Bronchial epithelial cell (primary cell): ENCODE measurements at places on chromosomes 12 and 14.

DNA sequence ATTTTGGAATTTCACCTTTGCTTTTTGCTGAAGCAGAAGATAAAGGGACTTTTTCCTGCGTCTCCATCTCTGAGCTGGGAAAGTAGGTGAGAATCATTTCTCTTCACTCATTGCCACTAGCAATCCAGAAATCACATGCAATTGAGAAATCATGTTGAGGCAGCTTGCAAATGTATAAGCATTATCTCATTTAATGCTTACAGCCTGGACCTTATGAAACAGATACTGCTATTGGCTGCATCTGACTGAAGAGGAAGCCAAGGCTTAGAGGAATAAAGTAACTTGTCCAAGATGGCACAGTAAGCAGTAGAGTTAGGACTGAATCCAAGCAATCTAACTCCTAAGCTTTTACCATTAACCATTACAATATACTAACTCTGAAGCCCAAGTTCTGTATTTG lies 122.4 kb downstream of the FIGNL2 start:
- no peak for DNase-seq

DNA sequence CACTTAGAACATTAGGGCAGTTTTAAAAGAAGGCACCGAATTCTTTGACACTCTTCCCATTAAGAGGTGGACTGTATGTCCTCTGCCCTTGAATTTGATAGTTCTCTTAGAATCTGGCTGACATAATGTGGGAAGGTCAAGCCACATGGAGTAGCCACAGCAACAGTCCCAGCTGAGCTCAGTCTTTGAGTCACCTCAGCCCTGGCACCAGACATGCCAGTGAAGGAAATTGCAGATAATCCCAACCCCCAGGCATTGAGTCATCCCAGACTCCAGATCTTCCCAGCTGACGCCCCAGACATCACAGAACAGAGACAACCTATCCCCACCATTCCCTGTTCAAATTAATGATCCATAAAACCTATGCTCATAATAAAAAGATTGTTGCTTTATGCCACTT lies 83.4 kb downstream of the GTF2A1 start:
- DNase-seq: peak; percentile 84

DNA sequence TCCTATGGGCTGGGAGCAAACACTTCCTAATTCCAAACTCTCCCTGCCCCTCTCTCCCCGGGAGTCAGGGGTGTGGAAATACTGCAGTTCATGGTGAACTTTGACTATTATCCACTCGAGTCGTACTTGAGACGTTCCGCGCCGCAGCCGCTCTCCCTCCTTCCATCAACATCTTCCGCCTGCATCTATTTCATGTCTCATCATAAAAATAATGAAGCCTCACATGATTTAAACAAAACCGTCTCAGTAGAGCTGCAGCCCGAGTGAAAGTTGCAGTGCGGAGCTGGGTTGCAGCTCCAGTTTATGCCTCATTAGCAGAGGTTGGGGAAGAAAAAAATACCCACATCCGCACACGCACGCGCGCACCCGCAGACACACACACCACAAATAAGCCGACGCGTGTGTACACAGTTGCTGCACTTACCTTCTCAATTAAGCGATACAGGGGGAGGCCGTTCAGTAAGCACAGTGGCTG lies 283 bp downstream of the LMO3 start:
- peak; percentile 43 for DNase-seq

DNA sequence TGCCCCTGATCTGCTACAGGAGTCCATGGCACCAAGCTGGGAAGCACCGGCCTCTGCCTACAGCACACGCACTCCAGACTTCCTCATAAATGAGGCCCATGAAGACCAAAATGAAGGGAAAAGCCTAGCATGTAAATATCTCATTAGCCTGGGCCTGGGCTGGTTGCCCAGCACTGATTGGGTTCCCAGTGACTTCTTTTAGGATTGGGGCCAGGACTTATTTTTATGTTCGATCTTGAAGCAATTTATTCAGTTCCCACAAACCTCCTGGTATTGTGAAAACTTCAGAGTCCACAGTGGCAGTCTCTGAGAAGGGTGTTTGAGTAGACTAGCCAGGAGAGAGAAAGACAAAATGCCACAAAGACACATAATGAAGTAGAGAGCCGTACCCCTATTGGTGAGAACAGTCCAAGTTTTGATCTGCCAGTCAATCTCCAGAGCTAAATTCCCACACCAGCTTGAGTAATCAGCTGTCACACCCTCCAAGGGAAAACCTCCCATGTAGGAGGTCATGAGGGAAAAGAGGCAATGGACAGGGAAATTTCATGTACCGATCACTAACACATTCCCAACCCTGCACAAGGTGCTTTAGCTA lies 78.2 kb downstream of the PHLDA1 start:
- peak; percentile 67 for DNase-seq

DNA sequence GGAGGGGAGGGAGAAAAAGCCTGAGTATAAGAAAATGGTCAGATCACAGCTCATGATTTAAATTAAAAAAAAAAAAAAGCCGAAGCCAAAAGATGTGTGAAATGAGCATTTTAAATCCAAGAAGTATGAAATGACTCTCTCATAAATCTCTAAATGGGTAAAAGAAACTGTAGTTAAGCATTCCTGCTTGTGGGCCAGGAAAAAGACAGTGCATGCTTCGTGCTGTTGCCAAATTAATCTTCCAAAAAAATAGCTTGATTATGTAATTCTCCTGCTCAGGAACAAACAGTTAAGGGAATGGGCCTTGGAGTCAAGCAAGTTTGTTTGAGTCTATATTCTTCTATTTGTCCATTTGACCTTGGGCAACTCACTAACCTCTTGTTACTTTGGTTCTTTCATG lies 325.4 kb upstream of the SEL1L start:
- no peak for DNase-seq
